ENCODE measurements at places on chromosomes 7 and 10. TPM values are rescaled to one million over a fixed set of nuclear protein-coding genes. Genes with fewer than 3 reads are reported as not detected.

- DNase-seq = no peak
These were observed 71.8 kb upstream of the STEAP1B start for GRCh38 chr7:22571766-22572165.

DNA sequence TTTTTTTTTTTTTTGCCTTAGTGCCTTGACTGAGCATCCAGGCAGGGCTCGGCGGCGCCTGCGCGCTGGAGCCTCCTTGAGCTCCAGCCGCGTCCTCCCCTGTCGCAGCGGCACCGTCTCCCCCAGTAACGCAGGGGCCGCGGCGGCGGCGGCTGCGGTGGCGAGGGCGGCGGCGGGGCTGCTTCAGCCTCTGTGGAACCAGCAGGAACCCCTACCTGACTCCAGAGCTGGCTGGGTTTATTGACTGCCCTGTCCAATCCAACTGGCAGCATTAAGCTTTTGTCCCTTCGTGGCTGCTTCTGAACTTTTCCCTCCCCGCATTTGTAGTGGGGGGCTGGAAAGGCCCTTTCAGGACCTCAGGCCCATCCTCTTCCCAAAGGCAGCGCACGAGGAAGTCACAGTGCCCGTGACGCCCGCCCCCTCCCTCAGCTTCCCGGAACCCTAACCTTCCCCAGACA is at the start of gene GPR85:
Gene GPR85, minus strand, starts transcription at position 397 of the 458 bp plus-strand sequence. CDS start 2,106 bp downstream, outside the sequence.
- peak; percentile 88 for DNase-seq

- no peak for DNase-seq
These were observed 11.2 kb upstream of the C7orf33 start for GRCh38 chr7:148579366-148579765.

DNA sequence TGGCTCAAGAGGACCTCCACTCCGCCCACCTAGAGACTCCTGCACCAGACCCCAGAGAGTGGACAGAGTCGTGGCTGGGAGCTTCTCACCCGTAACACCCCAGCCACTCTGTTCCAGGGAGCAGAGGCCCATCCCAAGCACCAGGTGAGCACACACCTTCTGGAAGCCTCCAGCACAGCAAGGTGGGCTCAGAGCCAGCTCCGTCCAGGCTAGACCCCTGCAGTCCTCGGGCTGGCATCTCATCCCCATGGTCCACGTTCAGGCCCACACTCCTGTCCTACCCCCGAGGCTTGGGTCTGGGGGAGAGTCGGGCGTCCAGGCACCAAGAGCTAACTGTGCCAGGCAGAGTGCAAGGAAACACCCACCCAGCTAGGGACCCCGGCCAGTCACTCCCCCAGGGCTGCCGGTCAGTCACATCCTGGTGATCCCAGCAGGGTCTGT is 13.2 kb downstream of the PDGFA start:
- DNase-seq = no peak

Gene MSRB2
- total RNA-seq = 20.4 TPM

DNA sequence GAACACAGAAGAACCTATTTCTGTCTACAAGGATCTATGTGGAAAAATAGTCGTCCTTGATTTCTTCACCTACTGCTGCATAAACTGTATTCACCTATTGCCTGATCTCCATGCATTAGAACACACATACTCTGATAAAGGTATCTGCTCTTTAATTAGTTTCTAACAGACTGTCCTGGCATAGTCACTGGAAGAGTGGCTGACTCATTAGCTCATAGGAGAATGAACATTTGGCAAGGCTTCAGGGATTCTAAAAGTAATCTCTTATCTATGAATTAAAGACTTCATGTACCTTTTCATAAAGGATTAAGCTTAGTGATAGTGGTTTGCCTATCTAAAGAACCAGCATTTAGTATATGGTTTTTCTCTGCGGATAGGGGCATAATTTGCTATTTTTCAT is 4.1 kb downstream of the NHLRC2 start:
- no peak for DNase-seq

GRCh38 chr10:62050893-62051433 is 149.5 kb downstream of the ARID5B start:
- peak; percentile 64 for DNase-seq

DNA sequence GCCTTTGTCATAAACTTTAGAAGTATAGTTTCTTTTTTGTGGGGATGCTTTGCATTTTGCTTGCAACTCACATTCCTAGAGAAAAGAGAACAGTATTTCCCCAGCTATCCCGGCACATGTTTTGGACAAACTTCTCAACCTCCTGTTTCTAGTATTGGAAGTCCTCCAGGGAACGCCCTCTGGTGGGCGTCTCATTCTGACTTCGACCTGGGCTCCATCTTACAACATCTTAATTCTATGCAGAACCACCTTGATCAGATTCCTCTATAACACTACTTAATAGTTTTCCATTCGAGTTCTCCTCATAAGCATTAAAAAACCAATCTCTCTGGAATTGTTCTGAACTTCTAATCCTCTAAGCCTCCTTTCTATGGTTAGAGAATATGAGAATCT is 139.5 kb upstream of the FZD8 start:
- peak; percentile 49 for DNase-seq

Gene ACHE
- 112 TPM for total RNA-seq

GRCh38 chr10:49632406-49633317 is 18.8 kb downstream of the CHAT start:
- no peak for DNase-seq

DNA sequence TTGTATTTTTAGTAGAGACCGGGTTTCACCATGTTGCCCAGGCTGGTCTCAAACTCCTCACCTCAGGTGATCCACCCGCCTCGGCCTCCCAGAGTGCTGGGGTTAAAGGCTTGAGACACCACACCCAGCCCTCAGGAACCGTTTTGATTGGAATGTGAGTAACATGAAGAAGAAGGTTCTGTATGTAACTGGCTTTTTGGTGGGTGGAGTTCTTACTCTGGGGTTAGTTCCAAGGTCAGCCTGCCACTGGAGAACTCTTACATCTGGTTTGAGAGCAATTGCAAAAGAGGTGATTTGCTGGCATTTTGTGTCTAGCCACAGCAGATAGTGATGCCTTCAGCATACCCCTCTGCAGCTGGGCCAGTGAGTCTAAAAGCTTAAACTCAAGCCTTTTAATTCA is 457.8 kb upstream of the VSTM2A start:
- DNase-seq = no peak

Gene PILRA
- total RNA-seq = 1.1 TPM

DNA sequence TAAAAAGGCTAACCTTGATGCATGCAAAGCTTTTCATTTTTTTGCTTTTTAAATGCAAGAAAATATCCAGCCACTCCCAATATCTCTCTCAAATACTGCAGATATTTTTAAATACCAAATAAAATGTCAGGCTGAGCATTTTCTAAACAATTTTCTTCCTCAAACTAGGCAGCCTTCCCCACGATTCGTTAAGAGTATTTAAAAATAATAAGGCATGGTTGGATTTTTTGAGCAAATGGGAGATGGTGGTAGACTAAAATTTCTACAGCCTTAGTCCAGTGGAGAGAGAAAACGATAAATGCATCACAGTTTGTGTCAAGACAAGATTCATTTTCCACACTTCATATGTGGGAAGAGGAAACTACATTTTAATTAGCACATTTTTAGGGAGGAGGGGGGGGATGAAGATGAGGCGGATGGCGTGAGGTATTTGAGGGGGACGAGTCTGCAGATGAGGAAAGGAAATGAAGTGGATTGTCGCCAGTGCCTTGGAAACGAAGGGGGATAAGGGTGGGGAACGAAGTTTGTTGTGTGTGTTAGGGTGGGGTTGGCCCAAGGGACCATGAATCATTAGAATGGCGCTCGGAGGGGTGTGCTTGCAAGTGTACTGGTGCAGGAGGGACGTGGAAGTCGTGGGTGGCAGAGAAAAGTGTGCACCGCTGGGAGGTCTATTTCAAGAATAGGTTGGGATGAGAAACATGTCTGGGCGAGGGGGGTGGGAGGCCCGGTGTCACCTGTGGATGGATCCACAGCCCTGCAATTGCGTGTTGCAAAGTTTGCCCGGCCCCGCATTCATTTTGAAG is 1.2 kb upstream of the ADD3 start:
- peak; percentile 76 for DNase-seq

DNA sequence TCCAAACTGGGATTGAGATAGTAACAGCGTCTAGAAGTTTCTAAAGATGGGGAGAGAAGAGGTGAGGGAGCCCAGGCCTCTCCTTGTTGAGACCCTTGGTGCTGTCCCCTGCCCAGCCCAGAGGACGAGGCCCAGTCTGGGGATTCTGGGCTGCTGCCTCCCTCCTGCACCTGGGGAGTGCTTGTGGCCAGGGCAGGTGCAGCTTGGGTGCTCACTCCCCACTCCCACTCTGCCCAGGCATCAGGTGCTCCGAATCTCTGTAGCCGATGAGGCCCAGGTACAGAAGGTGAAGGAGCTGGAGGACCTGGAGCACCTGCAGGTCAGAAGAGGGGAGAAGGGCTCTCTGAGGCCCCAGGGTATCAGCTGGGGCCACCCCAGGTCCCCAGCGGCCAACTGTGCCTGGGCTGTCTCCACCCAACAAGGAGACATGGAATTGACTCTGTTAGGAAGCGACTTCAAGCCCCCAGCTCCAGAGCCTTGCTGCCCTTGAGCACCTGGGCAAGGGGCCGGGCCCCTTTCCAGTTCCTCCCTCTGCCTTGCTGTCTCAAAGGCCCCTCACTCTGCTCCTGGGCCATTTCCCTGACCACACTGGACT is 664 bp downstream of the CPA1 start:
- DNase-seq = no peak

Gene CYP2C8
- 0.31 TPM for total RNA-seq

Gene TUBB8
- total RNA-seq = not detected

Gene VIPR2
- total RNA-seq = 9.6 TPM

Gene ASAH2
- total RNA-seq = 1.2 TPM

Gene CCDC71L
- 4.9 TPM for total RNA-seq

Gene ADGRA1
- total RNA-seq = 3.3 TPM

Gene NAPEPLD
- 22.4 TPM for total RNA-seq

- peak; percentile 55 for DNase-seq
These were observed 105.2 kb downstream of the PLCE1 start for GRCh38 chr10:94098896-94099295.

- peak; percentile 44 for DNase-seq
These were observed 30.6 kb upstream of the RAPGEF5 start for GRCh38 chr7:22387583-22387982.

DNA sequence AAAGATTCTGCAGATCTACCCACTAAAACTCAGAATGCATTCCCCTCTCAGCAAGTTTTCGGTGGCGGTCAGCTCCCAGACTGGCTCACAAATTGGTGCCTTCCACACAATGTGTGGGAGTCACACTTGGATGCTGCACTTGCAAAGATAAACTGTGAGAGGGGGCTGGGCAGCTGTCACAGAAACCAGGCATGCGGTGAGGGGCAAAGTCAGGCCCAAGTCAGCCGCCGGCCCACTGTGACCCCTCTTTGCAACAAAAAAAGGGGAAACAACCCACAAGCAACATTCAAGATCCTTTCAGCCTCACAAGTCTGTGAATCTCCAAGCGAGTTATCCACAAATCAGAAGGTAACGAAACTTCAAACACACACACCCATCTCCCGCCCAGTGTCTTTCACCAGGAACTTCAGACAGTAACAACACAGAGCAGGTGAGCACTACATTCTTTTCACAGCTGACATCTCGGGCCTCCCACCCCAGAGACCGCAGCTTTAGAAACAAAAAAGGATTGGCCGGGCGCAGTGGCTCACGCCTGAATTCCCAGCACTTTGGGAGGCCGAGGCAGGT is 32.0 kb downstream of the SNX8 start:
- no peak for DNase-seq

DNA sequence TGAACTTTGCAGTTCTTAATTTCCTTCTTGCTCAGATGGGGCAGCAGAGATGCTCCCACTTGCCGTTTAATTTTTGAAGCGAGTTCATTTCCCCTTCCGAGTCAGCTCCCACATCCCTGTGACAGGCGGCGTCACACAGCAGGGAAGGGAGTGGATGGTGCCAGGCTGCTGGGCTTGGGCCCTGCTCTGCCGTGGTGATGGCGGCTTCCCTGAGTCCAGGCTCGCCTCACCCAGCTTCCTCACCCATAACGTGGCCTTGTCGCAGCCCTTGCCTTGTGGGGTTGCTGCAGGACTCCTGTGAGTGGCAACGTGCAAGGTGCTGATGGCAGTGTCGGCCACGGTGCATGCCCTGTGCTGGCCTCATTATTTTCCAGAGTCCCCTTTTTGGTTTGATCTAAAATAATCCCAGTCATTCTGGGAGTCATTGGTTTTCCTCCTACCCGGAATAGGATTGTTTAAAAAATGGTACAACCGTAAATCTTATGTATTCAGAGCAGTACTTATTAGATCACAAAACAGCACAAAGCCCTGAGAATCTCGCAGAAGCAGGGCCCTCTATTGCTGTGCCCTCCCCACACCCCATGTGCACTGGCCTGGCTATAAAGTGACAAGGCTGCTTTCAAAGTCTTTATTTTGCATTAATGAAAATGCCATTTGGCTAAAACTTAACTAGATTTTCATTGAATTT is 260.1 kb downstream of the WDR37 start:
- DNase-seq = no peak

- no peak for DNase-seq
These were observed 519.5 kb downstream of the GRID1 start for GRCh38 chr10:85847085-85847484.

Gene ADARB2
- 0.10 TPM for total RNA-seq

Gene HTR5A
- not detected for total RNA-seq

DNA sequence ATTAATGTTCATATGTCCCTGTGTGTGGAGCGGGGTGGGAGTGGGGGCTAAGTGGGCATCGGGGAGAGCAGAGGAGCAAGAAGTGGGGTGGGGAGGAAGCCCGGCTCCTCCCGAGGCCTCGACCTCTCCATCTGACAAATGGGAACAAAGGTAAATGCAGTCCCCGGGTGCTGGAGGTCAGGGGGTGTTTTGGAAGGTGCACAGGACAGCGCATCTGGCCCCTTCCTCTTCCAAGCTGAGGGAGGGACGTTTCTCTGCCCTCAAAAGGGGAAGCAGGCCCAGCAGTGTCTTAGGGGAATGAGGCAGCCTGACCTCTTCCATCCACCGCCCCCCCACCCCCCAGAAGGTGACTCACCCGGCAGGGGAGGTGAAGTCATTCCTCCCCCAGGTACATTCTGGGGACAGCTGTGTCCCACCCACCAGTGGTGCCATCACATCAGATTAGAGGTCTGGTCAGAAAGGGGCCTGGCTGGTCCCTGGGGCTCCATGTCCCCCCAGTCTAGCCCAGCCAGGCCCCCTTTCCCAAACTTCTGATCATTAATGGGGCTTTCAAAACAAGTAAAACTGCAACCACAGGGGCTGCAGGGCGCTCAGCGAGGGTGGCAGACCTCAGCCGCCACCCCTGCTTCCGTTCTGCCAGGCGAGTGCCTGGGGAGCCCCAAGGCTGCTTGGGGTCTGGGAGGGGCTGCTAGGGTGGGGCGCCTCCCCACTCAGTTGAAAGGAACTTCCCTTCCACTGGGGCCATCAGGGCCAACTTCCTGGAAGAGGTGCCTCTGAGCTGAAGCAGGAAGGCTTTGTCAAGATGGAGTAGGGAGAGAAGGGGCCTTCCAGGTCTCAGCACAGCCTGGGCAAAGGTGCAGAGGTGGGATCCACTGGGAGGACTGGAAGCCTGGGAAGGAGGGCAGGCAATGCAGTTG is 10.8 kb downstream of the LFNG start:
- no peak for DNase-seq

Gene SGCE
- total RNA-seq = 266 TPM

Gene SPDYE11
- total RNA-seq = not detected

GRCh38 chr10:24240041-24240751 is 31.3 kb downstream of the KIAA1217 start:
- no peak for DNase-seq

GRCh38 chr10:104197364-104197763 is 34.8 kb downstream of the CFAP43 start:
- no peak for DNase-seq
